ENCODE measurements at places on chromosomes 4 and X. TPM values are rescaled to one million over a fixed set of nuclear protein-coding genes. Genes with fewer than 3 reads are reported as not detected.

DNA sequence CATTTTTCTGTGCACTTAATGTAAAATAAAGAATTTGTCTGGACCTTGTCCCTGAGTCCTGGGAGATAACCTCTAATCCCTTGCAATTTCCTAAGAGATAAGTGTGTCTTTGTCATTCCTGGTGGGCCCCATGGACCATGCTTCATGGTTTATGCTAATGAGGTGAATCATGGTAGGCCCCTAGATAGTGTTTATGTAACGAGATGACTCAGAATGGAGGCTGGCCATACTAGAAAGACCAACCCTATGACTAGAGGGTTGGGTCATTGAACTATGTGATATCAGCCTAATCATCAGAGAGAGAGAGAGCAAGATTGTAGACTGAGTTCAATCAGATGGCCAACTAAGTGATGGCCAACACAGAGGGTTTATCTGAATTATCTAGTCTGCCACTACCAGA, 64.2 kb upstream of the NHSL2 start:
- DNase-seq = peak; percentile 63

CLDN22 gene
- not detected for total RNA-seq

NAA11 gene
- 7.1 TPM for total RNA-seq

DNA sequence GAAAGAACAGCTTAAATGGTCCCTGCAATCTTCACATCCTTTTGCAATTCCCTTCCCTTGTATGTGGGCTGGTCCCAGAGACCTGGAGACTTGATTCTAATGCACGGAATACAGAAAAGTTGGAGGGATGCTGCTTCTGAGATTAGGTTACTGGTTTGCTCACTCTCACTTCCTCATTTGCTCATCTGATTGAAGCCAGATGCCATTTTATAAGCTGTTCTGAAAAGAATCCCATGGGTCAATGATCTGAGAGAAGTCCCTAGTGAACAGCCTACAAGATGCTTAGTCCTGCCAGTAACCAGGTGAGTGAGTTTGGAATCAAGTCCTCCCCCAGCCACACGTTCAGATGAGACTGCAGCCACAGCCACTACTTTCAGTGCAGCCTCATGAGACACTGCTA, 35.9 kb downstream of the MAGEA1 start:
- DNase-seq = no peak

SPON2 gene
- total RNA-seq = 12.0 TPM

DNA sequence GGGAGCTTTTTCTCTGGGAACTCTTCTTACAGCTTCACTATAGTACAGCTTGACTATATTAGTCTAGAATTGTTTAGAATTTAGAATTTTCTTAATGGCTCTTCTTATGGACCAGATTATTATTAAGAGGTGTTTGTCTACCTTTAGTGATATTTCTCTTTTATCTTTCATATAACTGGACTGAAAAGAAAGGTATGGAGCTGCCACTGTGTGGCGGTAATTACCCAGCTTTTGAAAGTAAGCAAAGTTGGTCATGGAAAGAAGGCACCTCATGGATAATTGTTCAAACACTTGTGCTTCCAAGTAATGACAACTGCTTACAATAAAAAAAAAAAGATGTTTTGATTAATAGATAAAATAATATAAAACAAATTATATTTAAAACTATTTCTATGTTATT, 1112.5 kb downstream of the TECRL start:
- DNase-seq = no peak

- DNase-seq = no peak
Observed at GRCh38 chrX:70241501-70241900, 7.0 kb downstream of the AWAT1 start.

DNA sequence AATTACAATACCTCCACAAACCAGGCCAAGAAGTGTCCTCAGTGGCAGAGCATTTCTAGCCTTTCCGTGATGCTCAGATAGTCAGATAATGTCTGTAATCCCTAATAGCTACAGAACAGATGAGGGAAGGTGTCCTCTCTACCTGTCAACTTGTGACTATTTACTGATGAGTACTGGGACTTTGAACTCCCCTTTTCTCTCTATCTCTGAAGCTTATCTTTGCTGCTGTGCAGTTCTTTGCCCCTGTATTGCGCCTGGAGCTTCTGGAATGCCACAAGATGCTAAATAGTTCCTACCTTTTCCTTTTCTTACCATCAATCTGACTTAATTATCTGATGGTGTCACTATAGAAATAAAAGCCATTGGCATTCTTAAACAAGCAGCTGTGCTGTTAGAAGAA, 30.5 kb downstream of the FGF2 start:
- DNase-seq = no peak
